Endodermal cell (in vitro differentiated cells): ENCODE measurements at places on chromosomes 6 and 20. TPM values are rescaled to one million over a fixed set of nuclear protein-coding genes. Genes with fewer than 3 reads are reported as not detected.

PLA2G7 gene
- 0.68 and 1.1 TPM in 2 replicates for total RNA-seq

GPR6 gene
- not detected in 3 replicates for total RNA-seq

CYP21A2 gene
- 0.35 to 0.76 TPM (median 0.66 TPM) in 3 replicates for total RNA-seq

GRCh38 chr20:50083034-50083433 is 29.9 kb downstream of the UBE2V1 start:
- DNase-seq = no peak

GRCh38 chr20:47019121-47019824 is 124.6 kb downstream of the EYA2 start:
- DNase-seq = no peak
